Calu3 (cell line): ENCODE measurements at places on chromosomes 3 and 15. TPM values are rescaled to one million over a fixed set of nuclear protein-coding genes. Genes with fewer than 3 reads are reported as not detected.
A peak's percentile ranks its signal among the peaks of the same experiment; 100 is the strongest.

DNA sequence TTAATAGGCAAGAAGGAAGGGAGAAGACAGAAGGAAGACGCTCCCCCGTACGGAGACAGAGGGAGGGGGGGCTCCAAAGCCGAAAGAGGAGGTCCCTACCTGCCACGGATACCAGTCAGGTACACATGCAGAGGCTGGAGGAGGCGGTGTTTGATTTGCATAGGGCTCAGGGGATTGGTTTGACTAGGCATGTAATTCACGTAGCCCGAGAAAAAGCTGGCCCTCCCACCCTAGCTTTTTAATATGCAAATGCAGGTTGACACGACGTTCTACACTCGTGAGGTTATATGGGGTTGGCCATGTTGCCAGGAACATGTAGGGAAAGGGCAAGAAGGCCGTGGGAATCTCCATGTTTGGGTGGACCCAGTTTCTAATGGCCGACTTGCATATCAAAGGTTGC, 29.8 kb downstream of the ZNF592 start:
- no peaks in the 10 kb centered on the region for H3K27me3 ChIP-seq
- no peak for DNase-seq
- no peak overlapping the region for H3K4me3 ChIP-seq
- no peak overlapping the region for H3K27ac ChIP-seq

DNA sequence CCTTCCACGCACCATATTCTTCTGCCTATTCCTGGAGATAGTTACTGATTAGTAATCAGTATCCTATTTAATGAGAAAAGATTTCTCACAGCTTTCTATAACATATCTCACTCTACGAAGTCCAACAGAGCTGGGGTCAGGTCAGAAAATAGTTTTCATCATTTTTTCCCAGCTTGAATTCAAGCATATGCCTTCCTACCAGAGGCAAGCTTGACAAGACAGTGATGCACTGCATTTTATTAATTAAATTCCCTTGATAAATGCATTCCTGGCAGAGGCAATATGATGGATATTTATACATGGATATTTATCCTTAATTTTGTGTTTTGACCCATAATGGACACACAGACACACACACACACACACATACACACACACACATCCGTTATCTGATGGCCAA, 961.4 kb downstream of the EPHA3 start:
- no peaks in the 10 kb centered on the region for H3K27me3 ChIP-seq
- H3K27ac ChIP-seq, result no peak overlapping the region
- no peaks in the 10 kb centered on the region for H3K4me1 ChIP-seq
- H3K36me3 ChIP-seq, result no peaks in the 10 kb centered on the region
- DNase-seq, result no peak

CMC1 gene
- total RNA-seq, result 24.3 and 32.0 TPM in 2 replicates

PLA1A gene
- total RNA-seq, result 0.81 and 0.99 TPM in 2 replicates

GRCh38 chr3:124383846-124384466, 346.3 kb upstream of the UMPS start:
- no peak overlapping the region for H3K4me3 ChIP-seq
- H3K27me3 ChIP-seq, result peaks cover 100% of the 10 kb centered on the region
- no peaks in the 10 kb centered on the region for H3K4me1 ChIP-seq
- no peak for DNase-seq
- H3K27ac ChIP-seq, result no peak overlapping the region
- no peaks in the 10 kb centered on the region for H3K36me3 ChIP-seq

GRCh38 chr15:40333922-40334492, 6.7 kb downstream of the CCDC9B start:
- H3K27me3 ChIP-seq, result no peaks in the 10 kb centered on the region
- H3K27ac ChIP-seq, result no peak overlapping the region
- no peak for DNase-seq
- peaks cover 50% of the 10 kb centered on the region for H3K36me3 ChIP-seq

- no peak overlapping the region for H3K4me3 ChIP-seq
- no peaks in the 10 kb centered on the region for H3K36me3 ChIP-seq
- H3K27me3 ChIP-seq, result no peaks in the 10 kb centered on the region
These were observed 659.3 kb downstream of the NAALADL2 start for GRCh38 chr3:175518459-175518858.

DNA sequence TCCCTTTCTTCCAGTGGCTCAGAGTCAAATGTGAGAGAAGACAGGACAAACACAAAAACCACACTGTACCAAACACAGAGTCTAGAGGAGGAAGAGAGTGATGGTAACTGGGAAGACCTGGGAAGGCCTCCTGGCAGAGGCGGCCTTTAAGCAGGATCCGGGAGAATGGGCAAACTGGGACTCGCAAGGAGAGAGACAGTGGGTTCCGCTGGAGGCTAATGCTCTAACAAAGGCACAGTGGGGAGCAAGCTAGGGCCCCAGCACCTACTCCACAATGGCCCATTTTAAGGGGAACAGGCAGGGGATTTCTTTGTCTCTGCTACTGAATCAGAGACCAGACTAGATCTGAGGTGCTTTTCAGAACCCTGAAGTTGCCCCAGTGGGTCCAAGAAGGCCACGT, 81.4 kb upstream of the HES1 start:
- no peak overlapping the region for H3K27ac ChIP-seq
- no peak overlapping the region for H3K4me3 ChIP-seq
- H3K4me1 ChIP-seq, result peaks cover 23% of the 10 kb centered on the region

DNA sequence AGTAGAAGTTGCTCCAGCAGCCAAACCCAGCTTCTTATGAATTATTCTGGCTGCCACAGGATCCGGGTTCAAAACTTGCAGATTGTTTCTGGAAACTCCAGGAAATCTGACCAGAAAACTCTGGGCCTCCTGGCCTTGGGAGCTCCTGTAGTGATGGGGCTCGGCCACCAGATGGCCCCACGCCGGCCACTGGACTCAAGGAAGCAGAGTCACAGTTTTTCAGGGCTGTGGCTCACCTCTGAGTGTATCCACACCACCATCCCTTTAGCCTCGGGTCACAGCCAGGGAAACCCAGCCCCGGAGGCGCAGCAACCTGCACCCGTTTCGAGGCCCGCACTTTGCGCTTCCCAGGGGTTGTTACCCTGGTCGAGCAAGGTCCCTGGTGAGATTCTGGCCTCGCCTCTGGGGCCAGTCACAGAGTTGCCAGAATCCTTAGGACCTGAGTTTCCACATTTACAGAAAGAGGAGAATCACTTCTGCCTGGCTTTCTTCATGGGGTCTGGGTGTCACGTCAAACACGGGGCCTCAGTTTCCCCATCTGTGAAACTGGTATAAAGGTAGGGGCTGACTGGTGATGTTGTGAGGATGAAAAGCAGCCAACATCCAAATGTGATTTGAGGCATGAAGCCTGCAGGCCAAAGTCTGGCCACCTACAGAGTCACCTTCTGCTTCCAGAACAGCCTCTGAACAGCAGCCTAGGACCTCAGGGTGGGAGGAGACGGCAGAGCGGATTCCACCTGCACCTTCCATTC, 53.5 kb upstream of the LCTL start:
- H3K4me3 ChIP-seq, result no peak overlapping the region
- DNase-seq, result peak; percentile 92
- no peaks in the 10 kb centered on the region for H3K36me3 ChIP-seq
- peaks cover 30% of the 10 kb centered on the region for H3K4me1 ChIP-seq
- no peak overlapping the region for H3K27ac ChIP-seq
- peaks cover 32% of the 10 kb centered on the region for H3K27me3 ChIP-seq
